ENCODE measurements at places on chromosomes 2 and 18.
A peak's percentile ranks its signal among the peaks of the same experiment; 100 is the strongest.

- no peak for DNase-seq
Measured at GRCh38 chr18:21289827-21290226, 47.8 kb downstream of the GREB1L start.

- no peak for DNase-seq
Measured at GRCh38 chr2:42182654-42183308, 13.6 kb downstream of the EML4 start.

- no peak for DNase-seq
Measured at GRCh38 chr2:35080231-35080910, 1275.2 kb upstream of the CRIM1 start.

GRCh38 chr2:143936848-143937722 lies 582.8 kb downstream of the ZEB2 start:
- peak; percentile 67 for DNase-seq

- no peak for DNase-seq
Measured at GRCh38 chr2:587087-587960, 89.9 kb downstream of the TMEM18 start.

DNA sequence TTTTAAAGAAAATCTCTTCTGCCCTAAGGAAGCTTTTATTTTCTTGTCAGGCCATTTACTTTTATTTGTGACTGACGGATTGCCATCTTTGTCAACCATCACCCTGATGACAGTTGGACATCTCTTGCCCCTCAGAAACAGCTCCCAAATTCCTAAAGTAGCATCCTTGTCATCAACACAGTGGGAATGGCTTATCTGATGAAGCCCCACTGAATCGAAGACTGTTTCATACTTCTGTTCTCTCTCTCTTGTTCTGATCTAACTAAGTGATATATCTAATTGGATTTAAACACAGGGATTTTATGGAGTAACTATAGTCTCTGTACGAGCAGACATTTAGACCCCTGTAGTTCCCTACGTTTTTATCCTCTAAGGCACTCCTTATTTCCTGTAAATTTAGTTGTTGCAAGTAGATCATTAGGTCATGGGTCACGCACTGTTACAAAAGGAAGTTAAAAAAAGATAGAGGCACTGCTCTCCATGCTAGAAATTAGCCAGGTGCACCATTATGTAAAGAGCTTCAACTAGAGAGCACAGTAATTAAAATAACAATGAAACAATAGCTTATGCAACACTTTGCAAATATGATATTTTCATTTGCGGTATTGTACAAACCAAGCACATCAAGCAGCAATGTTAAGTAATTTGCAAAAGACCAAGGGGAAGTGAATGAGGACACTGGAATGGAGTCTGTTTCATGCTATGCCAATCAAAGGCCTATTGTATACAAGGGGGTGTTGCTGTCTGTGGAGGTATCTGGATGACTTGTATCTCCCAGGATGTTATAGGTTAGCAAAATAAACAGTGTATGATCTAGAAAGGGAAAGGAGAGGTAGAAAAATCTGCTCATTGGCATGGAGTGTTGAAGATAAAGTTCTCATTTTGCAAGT lies 284.7 kb downstream of the LRRTM1 start:
- DNase-seq: no peak

- DNase-seq: no peak
Measured at GRCh38 chr2:11067221-11068078, 87.8 kb upstream of the SLC66A3 start.

DNA sequence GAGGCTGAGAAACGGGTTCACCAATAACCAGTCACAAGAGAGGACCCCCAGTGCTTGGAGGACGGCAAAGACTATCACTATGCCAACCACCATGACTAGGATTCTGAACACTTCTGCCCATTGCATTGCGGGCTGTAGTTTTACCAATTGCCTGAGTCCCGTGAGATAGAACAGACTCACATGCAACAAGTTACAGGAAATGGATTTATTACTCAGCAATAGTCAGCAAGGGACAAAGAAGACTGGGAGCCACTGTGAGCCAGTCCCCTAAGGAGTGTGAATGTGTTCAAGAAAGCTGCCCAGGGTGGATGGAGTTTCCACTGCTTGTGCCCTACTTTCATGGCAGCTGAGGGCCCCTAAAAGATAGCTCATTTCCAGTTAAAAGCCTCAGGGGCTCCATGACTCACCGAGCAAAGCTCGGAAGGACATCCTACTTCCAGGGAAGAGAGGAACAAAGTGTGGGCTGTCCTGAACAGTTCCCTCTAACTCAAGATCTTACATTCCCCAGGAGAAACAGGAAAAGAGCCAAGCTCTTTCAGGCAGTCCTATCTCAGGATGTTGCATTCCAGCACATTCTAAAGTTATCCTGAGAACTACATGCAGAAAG lies 54.4 kb downstream of the SLC4A3 start:
- DNase-seq: no peak

DNA sequence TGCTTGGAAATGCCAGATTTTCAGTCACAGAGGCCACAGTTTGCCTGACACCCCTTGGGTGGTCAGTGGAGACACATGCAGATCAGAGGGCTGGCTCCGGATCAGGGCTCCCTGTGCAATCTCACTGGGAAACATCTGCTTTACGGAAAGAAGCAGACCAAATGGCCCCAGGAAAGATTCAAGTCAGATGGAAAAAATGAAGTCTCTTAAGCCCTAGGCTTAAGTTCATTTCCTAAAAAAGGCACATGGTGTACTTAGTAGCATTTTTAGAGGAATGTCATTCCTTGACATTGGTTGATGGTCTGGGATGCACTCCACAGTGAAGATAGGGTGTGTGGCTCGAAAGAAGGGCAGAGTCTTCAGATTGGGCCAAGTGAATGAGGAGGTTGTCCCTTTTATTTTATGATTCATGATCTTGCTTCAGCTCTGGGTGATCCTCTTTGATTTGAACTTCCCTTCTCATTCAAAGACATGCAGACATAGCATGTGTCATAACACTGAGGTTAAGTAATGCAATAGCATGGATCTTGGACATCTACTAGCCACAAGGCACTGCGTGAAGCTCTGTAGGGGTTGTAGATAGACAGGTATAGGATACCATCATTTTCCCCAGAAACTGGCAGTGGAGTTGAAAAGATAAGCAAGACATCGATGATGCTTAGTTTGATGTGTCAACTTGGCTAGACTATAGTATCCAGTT lies 56.5 kb downstream of the KCNE4 start:
- DNase-seq: peak; percentile 71

GRCh38 chr18:24924066-24924716 lies 427.8 kb downstream of the ZNF521 start:
- DNase-seq: no peak

- no peak for DNase-seq
Measured at GRCh38 chr2:167404627-167405284, 516.5 kb downstream of the XIRP2 start.

DNA sequence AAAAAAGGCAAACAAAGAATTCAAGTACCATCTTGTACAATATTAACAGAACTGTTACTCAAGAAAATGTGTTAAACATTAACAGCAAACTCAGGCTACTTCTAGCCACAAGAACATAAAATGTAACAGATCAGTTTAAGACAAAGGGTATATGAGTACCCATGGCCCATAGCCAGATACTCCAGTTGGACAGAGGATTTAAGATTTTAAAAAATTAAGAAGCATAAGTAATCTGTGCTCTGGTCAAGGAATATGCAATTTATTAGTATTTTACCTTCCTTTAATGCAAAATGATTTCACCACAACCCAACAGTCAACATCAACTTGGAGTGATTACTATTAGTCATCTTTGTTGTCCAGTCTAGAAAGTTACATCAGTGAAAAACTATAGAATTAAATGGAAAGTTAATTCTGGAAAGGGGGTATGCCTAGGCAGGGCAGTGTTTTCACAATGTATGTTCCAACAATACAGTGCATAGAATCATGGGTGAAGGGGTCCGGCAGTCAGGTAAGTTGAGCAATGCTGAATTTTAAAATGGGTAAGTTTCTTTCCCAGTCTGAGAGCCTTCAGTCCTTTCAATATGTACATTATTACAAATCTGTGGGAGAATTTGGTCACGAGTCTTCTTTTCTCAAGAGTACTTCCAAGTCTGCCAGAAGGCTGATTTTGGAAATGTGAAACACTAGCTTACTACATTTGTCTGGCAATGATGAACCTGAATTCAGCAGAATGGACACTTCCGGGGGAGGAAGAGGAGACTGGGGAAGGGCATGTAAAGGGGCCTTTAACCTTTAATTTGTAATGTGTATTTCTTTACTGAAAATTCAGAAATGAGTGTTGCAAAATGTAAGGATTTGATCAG lies 34.5 kb downstream of the SFT2D3 start:
- DNase-seq: no peak

GRCh38 chr2:1891147-1891546 lies 146.8 kb upstream of the PXDN start:
- no peak for DNase-seq

- DNase-seq: no peak
Measured at GRCh38 chr2:179234658-179235240, 29.9 kb downstream of the SESTD1 start.

- DNase-seq: peak; percentile 86
Measured at GRCh38 chr18:11937874-11938478, 29.9 kb upstream of the MPPE1 start.

GRCh38 chr18:23037646-23038045 lies 97.6 kb upstream of the CABLES1 start:
- no peak for DNase-seq

DNA sequence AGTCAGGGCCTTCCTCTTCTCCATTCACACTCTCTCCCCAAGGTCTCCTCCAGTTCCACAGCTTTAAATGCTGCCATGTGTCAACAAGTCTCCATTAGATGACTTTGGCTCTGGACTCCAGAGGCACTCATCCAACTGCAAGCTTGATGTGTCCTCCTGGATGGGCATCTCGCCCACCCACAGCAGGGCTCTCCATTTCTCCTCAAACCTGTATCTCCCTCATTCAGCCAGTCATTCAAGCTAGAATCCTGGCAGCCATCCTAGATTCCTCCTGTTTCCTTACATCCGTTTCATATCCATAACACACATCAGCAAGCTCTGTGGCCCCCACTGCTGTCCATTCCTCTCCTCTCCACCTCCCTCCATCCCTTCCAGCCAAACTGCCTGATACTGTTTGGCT lies 88.4 kb upstream of the AFF3 start:
- peak; percentile 43 for DNase-seq

DNA sequence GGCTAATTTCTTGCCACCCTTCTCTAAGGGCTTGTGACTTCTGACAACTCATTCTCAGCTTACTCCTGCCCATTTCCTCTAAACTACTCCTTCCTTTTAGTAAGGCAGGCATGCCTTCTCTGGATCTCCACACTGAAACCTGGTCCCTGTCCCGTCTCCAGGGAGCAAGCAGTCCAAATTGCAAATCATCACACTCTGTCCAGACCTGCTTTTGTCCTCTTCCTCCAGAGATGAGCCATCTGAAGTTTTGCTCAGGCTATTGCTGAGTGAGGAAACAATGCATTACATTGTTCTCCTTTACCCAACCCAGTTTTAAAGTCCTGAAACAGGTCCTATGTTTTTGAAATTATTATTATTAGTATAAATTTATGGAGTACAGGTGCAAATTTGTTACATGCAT lies 57.3 kb downstream of the ARHGAP25 start:
- DNase-seq: no peak

DNA sequence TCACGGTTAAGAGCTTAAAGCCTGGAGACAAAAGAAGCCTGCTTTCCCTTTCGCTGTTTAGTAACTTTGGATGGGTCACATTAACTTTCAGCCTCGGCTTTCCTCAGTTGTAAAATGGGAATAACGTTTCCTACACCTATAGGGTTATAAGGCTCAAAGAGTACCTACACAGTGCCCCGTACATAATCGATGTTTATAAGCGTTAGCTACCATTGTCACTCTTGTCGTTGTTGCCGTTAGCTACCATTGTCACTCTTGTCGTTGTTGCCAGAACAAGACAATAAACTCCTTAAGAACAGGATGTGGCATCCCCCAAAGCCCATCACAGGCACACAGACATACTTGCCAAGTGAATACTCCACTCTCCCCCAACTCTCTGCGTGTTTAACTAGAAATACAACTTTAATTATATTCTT lies 901 bp upstream of the MFSD6 start:
- peak; percentile 18 for DNase-seq

All from tongue (tissue), 3 donors.